Breast epithelium (tissue), 4 donors: ENCODE measurements at places on chromosomes 13 and 19.

- DNase-seq, result no peak
Measured at GRCh38 chr19:48671446-48671995, 1.3 kb downstream of the NTN5 start.

GRCh38 chr19:42113641-42114348 lies 18.5 kb downstream of the POU2F2 start:
- no peak for DNase-seq

DNA sequence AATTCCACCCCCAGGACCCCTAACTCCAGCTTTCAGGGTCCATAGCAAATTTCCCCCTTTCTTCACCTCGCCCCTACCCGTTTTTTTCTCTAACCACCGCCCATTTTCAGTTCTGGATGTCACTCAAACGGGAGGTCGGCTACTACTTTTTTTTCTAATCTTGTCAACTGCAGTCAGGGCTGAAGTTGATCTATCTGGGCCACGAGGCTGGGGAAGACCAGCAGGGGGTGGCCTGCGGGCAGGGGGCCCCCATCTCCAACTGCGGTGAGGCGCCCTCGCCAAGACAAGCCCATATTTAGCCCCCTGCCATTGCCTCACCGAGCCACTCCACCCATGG lies 748 bp downstream of the LHFPL6 start:
- DNase-seq, result no peak

DNA sequence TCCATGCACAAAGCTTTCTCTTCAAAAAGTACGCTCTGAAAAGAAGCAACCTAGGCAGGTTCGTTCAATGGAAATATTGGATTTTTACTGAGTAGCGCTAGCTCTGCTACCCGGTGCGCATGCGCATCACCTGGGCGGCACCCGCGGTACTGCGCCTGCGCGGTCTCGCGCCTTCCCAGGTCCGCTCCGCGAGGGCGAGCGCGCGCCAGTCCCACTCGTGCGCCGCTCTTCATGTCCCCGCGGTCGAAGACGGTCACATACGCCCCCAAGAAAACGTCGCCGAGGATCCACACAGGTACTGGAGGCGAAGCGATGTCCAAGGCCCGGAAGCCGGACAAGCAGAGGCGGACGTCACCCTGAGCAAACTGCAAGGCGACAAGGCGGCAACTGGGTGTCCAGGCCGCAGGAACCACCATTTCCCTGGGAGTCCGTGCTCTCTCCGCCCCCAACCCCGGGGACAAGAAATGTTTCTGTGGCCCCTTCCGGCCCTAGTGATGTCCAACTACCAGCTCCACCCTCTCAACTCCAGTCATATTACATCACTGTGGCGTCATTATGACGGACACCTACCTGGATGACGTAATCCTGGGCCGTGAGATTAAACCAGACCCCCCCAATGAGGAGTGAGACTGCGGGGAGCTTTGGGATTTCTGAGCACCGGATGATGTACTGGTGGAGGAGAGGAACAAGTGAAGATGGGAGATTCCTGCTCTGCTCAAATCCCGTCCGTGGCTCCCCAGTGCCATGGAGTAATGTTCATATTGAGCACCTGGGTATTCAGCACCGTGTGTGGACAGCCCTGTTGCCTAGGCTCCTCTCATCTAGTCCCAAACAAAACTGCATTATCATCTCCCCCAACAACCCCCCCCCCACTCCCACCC lies 4.8 kb upstream of the KCNC3 start:
- DNase-seq, result peak; percentile 35
